ENCODE measurements at places on chromosomes 6 and 20. TPM values are rescaled to one million over a fixed set of nuclear protein-coding genes. Genes with fewer than 3 reads are reported as not detected.
A peak's percentile ranks its signal among the peaks of the same experiment; 100 is the strongest.

DNA sequence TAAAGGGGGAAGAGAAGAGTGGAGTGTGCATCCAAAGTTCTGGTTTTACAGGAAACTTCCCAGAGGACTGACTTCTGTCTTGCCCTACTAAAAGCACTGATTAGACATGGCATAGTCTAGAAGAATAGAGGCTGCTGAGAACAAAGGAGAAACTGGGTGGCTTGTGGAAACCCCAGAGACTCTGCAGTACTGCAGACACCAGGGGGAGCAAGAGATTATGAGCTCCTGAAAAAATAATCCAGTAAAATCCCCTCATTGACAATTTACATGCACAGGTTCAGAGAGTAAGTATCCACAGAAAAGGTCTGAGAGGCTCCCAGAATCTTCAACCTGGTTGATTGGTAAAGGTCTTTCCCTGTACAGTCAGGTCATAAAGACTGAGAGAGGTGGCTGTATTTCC, 48.7 kb upstream of the CLVS2 start:
- DNase-seq = peak; percentile 23

DNA sequence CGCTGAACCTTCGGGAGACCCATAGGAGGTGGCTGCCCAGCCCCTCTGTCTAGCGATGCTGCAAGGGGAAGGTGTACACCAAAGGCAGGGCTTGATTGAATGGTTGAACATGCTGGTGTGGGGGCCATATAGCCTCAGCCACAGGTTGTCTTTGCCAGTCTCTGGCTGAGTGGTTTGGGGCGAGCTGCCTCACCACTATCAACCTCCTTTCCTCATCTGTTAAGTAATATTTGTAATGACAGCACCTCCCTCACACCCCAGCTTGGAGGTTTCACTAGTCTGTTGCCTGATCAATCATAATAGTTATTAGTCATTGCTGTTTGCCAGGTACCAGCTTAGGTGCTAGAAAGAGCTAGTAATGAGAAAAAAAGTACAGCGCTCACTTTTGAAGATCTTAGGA, 11.8 kb upstream of the ZNF831 start:
- DNase-seq = no peak

GRCh38 chr6:13094781-13095425, 233.4 kb downstream of the TBC1D7 start:
- no peak for DNase-seq

GRCh38 chr20:38626921-38627659, 25.5 kb downstream of the ARHGAP40 start:
- no peak for DNase-seq

GRCh38 chr6:27019651-27020552, 227.6 kb upstream of the PRSS16 start:
- peak; percentile 72 for DNase-seq

DNA sequence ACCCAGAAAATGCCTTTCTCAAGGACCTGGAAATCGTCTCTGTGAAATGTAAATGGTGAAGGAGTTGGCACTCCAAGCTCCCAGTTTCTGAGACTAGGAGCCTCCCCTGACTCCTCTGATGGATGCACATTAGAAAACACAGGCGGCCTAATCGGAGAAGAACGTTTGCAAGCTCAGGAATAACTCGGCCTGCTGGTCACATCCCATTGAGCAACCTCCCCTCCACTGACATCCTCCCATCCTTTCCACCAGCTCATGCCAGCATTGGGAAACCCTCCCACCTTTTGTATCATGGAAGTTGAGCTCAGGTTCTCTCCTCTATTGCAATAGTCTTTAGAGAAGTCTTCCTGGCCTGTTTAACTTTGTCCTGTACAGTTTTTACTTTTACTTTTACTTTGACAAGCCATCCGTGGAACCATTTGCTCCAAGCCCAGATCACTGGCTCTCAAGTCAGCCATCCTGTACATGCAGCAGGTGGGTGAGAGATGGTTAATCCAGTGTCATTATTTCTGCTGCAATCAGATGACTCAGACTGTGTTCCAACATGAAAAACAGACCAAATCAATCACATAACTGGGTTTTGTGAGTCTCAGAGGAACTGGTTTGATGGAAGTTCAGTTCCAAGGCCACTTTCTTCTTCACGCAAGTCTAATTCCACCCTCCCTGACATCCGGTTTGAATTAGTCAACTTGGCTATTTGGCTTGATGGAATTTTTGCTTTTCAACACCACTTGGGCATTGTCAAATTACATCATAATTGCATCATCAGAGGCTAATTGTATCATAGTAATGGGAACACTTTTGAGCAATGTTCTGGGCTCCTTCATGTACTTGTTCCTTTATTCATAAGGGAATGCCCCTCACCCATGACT, 619.4 kb upstream of the CDH4 start:
- DNase-seq = no peak

The MAPK13 gene
- total RNA-seq = 2.0 TPM

The DUSP15 gene
- total RNA-seq = 13.7 TPM

The CLPSL2 gene
- total RNA-seq = not detected

The ALDH8A1 gene
- 1.2 TPM for total RNA-seq

The SLC35D3 gene
- total RNA-seq = not detected

The HRH3 gene
- 0.86 TPM for total RNA-seq
